ENCODE measurements at places on chromosomes 4 and X.

GRCh38 chr4:155959417-155959816, 5.8 kb upstream of the CTSO start:
- H3K36me3 ChIP-seq = no peaks in the 10 kb centered on the region
- no peak overlapping the region for H3K4me3 ChIP-seq
- H3K4me1 ChIP-seq = no peaks in the 10 kb centered on the region
- H3K27ac ChIP-seq = no peak overlapping the region

GRCh38 chr4:169815606-169816005, 57.9 kb upstream of the HPF1 start:
- no peaks in the 10 kb centered on the region for H3K36me3 ChIP-seq
- no peak overlapping the region for H3K4me3 ChIP-seq
- no peak overlapping the region for H3K27ac ChIP-seq
- DNase-seq = no peak

DNA sequence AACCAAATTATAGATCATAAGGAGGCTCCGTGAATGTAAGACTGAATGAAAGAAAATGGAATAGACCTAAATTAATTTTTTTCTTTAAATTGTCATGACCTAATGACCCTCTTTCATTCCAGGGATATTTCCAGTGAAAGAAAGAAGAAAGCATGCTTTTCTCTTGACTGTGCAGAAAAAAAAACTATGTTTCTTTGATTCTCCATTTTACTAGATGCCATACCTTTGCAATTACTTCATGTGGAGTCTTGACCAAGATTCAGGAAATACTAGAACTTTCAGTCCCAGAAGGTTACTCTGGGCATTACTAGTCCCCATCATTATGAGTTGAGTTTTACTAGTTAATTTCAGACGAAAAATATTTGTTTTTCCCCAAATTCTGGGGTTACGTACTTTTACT, 6.4 kb upstream of the COMMD8 start:
- H3K4me1 ChIP-seq = peaks cover 3% of the 10 kb centered on the region
- no peaks in the 10 kb centered on the region for H3K36me3 ChIP-seq
- no peaks in the 10 kb centered on the region for H3K27me3 ChIP-seq
- H3K27ac ChIP-seq = no peak overlapping the region

GRCh38 chr4:124079174-124079780, 633.3 kb downstream of the ANKRD50 start:
- H3K27ac ChIP-seq = no peak overlapping the region
- no peaks in the 10 kb centered on the region for H3K27me3 ChIP-seq
- no peaks in the 10 kb centered on the region for H3K4me1 ChIP-seq
- H3K4me3 ChIP-seq = no peak overlapping the region
- no peaks in the 10 kb centered on the region for H3K36me3 ChIP-seq
- no peak for DNase-seq

DNA sequence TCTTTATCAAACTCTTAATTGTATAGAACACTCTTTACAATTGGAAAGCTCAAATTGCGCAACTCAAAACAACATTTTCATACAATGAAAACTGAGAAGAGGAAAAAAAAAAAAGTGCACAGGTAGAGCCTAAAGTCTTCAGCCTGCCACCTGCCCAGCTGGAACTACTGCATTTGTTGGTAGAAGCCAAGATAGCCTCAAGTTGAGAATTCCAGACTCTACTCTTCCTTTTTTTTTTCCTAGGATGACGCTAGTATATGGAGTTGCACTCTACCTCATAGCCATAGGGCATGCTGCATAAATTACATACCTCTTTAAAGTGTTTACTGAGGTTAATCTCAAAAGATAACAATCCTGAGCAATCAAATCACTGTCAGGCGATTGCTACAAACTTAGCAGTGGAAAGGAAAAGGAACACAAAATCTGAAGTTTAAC, 13.6 kb downstream of the ABCG2 start:
- DNase-seq = no peak
- H3K4me3 ChIP-seq = no peak overlapping the region

DNA sequence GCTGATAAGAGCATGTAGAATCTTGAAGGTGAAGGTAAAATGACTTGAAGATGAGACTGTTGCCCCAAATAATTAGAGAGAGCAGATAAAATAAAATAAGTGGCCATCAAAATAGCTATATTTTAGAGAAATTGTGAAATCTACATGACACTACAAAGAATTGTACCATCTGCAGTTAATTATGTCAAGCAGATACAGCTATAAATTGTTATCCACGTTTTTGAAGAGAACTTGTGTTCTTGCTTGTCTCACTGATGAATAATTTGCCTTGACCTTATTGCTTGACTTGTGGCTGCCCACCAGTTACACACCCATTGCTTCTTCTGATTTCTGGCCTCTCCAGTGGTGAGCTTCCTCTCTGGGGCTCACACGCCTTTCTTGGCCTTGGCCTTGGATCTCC, 75.8 kb upstream of the TNIP3 start:
- H3K4me1 ChIP-seq = peaks cover 35% of the 10 kb centered on the region
- H3K27me3 ChIP-seq = no peaks in the 10 kb centered on the region
- no peaks in the 10 kb centered on the region for H3K36me3 ChIP-seq
- no peak for DNase-seq

GRCh38 chrX:137427816-137428215, 138.1 kb upstream of the ZIC3 start:
- no peaks in the 10 kb centered on the region for H3K4me1 ChIP-seq
- H3K27ac ChIP-seq = no peak overlapping the region
- peaks cover 56% of the 10 kb centered on the region for H3K27me3 ChIP-seq
- peak; percentile 23 for DNase-seq

- no peaks in the 10 kb centered on the region for H3K27me3 ChIP-seq
- DNase-seq = no peak
- no peaks in the 10 kb centered on the region for H3K36me3 ChIP-seq
- no peak overlapping the region for H3K4me3 ChIP-seq
- H3K4me1 ChIP-seq = peaks cover 6% of the 10 kb centered on the region
Observed at GRCh38 chrX:118503260-118504041, 7.8 kb downstream of the DOCK11 start.

DNA sequence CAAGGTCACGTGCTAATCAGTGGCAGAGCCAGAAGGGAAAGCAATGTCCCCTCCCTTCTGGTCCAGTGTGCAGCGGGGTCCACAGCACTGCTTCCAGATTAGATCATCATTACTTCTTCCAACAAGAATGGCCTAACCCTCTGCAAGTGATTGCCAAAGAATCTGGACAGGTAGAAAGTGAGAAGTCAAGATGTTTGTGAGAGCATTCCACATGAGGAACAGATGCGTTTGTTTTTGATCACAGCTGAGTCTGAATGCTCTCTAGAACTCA, 147.7 kb downstream of the SHROOM3 start:
- H3K27me3 ChIP-seq = no peaks in the 10 kb centered on the region
- H3K36me3 ChIP-seq = no peaks in the 10 kb centered on the region
- H3K27ac ChIP-seq = no peak overlapping the region
- no peak overlapping the region for H3K4me3 ChIP-seq
- H3K4me1 ChIP-seq = no peaks in the 10 kb centered on the region

- H3K27me3 ChIP-seq = no peaks in the 10 kb centered on the region
- DNase-seq = no peak
- H3K27ac ChIP-seq = no peak overlapping the region
- no peaks in the 10 kb centered on the region for H3K4me1 ChIP-seq
Observed at GRCh38 chrX:351736-352135, 33.1 kb upstream of the GTPBP6 start.

GRCh38 chr4:90198086-90198847, 71.1 kb downstream of the CCSER1 start:
- DNase-seq = no peak
- no peak overlapping the region for H3K27ac ChIP-seq
- no peak overlapping the region for H3K4me3 ChIP-seq
- H3K27me3 ChIP-seq = no peaks in the 10 kb centered on the region
- no peaks in the 10 kb centered on the region for H3K36me3 ChIP-seq

GRCh38 chr4:76272073-76272472, 20.6 kb downstream of the FAM47E start:
- no peaks in the 10 kb centered on the region for H3K27me3 ChIP-seq
- H3K36me3 ChIP-seq = no peaks in the 10 kb centered on the region
- peaks cover 7% of the 10 kb centered on the region for H3K4me1 ChIP-seq
- no peak overlapping the region for H3K4me3 ChIP-seq
- no peak for DNase-seq

- no peak overlapping the region for H3K4me3 ChIP-seq
- DNase-seq = no peak
- no peak overlapping the region for H3K27ac ChIP-seq
- no peaks in the 10 kb centered on the region for H3K4me1 ChIP-seq
Observed at GRCh38 chr4:55385201-55385649, 10.5 kb upstream of the TMEM165 start.

DNA sequence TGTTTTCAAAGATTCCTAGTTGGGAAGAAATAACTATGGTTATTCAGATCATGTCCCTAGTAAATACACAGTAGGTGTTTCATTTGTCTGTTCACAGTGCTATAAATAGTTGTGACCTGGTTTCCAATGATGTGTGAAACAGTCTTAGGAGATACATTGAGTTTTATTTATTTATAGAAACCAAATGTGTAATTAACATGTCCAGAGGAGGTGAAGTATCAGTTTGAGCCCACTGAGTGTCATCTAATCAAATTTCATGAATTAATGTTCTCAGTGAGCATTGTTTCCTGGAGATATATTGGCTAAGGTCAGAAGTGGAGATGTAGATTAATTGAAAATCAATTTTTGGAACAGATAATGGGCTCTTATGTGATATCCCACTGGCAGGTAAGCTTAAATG, 996.3 kb downstream of the FSTL5 start:
- no peak overlapping the region for H3K4me3 ChIP-seq
- H3K27ac ChIP-seq = no peak overlapping the region
- no peaks in the 10 kb centered on the region for H3K27me3 ChIP-seq
- no peak for DNase-seq
- H3K36me3 ChIP-seq = no peaks in the 10 kb centered on the region

- DNase-seq = peak; percentile 93
- peak within 1 kb of the TSS; percentile 46 for H3K4me3 ChIP-seq
- peaks cover 4% of the 10 kb centered on the region for H3K4me1 ChIP-seq
- H3K36me3 ChIP-seq = no peaks in the 10 kb centered on the region
- H3K27ac ChIP-seq = peak within 1 kb of the TSS; percentile 82
- H3K27me3 ChIP-seq = no peaks in the 10 kb centered on the region
Observed at GRCh38 chrX:77910108-77910840, at the start of gene ATP7A. Gene ATP7A (plus strand): TSS chrX:77910693. CDS start chrX:77971642, 60,949 bp downstream.

GRCh38 chrX:48802089-48802904, 430 bp downstream of the HDAC6 start:
- H3K4me3 ChIP-seq = peak overlapping the region; percentile 30
- peak overlapping the region; percentile 91 for H3K27ac ChIP-seq
- DNase-seq = peak; percentile 86
- H3K4me1 ChIP-seq = no peaks in the 10 kb centered on the region

DNA sequence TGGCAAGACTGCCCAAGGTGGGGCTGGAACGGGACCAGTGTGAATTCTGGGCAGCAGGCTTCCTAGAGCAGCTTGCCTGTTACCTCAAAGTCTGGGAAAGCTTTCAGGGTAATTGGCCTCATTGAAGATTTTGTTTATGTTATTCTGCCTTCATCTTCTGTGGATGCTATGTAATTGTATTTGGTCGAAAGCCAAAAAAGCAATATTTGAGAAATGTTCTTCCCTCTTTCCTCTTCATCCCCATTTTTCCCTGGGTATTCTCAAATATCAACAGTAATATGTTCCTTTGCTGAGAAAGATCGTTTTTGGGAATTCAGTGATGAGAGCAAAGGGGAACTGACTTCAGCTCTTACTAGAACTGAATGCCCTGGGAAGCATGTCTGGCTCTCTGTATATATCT, 12.9 kb downstream of the TMEM131L start:
- H3K36me3 ChIP-seq = peaks cover 9% of the 10 kb centered on the region
- DNase-seq = peak; percentile 54
- H3K4me1 ChIP-seq = peaks cover 4% of the 10 kb centered on the region
- H3K4me3 ChIP-seq = no peak overlapping the region

DNA sequence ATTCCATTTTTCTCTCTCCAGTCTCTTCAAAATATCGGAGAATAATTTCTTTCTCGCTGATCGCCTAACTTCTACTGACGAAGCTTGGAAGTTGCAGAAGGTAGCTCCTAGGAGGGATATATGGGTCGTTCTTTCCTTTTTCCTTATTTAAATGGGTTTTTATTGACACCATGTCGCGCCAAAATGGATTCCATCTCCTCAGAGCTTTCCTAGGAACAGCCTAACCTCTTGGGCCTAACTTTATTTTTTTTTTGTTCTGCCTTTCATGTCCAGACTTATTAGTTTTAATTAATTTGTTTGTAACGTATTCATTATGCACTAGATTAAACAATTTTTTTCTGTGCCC, 359.4 kb upstream of the ZCCHC13 start:
- DNase-seq = no peak
- H3K4me1 ChIP-seq = no peaks in the 10 kb centered on the region
- H3K4me3 ChIP-seq = peak overlapping the region; percentile 84
- peak overlapping the region; percentile 96 for H3K27ac ChIP-seq

- DNase-seq = no peak
- no peaks in the 10 kb centered on the region for H3K27me3 ChIP-seq
- no peak overlapping the region for H3K27ac ChIP-seq
- no peak overlapping the region for H3K4me3 ChIP-seq
- no peaks in the 10 kb centered on the region for H3K4me1 ChIP-seq
- no peaks in the 10 kb centered on the region for H3K36me3 ChIP-seq
Observed at GRCh38 chr4:24956091-24956490, 43.2 kb upstream of the CCDC149 start.

Data from lung (tissue), 17 donors.